ENCODE measurements at places on chromosomes 6 and 20. TPM values are rescaled to one million over a fixed set of nuclear protein-coding genes. Genes with fewer than 3 reads are reported as not detected.

LAMP5 gene
- 0.66 TPM for total RNA-seq

NFATC2 gene
- 11.4 TPM for total RNA-seq

KCNQ5 gene
- 2.3 TPM for total RNA-seq

DNA sequence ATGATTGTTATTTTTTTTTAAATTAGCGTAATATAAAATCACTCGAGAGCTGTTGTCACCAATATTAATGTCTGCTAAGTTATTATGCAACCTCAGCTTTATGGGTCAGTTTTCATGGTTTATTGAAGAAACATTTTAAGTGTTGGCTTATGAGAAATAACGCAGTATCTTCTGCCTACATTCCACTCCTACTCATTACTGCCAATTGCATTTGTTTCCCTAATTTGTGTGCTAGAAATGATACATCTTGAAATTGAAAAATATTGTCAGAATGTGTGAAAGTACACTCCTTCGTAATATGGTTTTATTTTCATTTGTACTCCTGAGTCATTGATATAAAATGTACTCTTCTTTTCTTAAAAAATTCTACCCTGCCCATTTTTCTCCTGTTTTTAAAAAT is 333.3 kb upstream of the HSF2 start:
- no peak for DNase-seq
